ENCODE measurements at places on chromosomes 5 and 9.

DNA sequence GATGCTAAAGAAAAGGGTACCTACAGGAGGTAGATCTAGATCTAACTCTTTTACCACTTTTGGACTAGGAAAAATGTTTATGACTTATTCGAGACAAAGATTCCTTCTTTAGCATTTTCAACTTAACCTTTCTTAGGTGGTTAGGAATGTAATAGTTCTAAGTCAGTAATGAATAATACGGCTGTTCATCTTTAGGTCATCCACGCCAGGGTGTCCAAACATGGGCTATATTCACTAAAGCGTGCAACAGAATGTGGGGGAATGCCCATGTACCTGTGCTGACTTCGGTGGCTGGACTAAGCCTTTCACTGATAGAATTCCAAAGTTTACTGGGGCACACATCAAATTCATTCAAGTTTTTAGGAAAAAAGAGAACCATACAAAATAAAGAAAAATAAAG lies 164.7 kb downstream of the TSSK1B start:
- no peak for DNase-seq

GRCh38 chr5:136199408-136199807 lies 6.4 kb upstream of the SMIM32 start:
- DNase-seq = no peak

GRCh38 chr9:79817438-79818004 lies 245.8 kb downstream of the TLE4 start:
- DNase-seq = no peak

GRCh38 chr5:627840-628239 lies 15.7 kb downstream of the CEP72 start:
- DNase-seq = no peak

DNA sequence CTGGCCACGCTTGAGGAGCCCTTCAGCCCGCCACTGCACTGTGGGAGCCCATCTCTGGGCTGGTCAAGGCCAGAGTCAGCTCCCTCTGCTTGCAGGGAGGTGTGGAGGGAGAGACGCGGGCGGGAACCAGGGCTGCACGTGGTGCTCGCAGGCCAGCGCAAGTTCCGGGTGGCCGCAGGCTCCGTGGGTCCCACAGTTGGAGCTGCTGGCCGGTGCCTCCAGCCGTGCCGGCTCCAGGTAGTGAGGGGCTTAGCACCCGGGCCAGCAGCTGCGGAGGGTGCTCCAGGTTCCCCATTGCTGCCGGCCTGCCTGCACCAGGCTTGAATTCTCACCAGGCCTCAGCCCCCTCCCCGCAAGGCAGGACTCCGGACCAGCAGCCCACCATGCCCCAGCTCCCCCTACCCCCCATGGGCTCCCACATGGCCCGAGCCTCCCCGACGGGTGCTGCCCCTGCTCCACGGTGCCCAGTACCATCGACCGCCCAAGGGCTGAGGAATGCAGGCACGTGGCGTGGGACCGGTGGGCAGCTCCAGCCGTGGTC lies 192.8 kb upstream of the IZUMO3 start:
- DNase-seq = no peak

DNA sequence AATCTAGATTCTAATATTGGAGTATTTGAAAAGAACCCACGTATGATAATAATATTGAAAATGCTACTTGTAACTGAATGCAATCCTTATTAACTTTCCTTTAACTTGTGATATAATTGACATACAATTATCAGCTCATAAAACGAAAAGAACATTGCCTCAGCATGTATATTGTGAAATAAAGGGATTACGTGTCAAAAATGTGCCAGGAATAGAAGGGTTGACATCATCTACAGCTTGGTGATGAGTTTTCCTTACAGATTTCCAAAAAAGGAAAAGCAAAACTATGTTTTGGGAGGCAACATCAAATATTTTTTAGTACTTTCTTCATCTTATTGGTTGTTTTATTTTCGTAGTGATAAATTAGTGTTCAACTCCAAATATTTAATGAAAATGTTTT lies 266.0 kb upstream of the PTGER4 start:
- no peak for DNase-seq

- DNase-seq = no peak
Observed at GRCh38 chr5:167578977-167579692, 712.3 kb upstream of the WWC1 start.

DNA sequence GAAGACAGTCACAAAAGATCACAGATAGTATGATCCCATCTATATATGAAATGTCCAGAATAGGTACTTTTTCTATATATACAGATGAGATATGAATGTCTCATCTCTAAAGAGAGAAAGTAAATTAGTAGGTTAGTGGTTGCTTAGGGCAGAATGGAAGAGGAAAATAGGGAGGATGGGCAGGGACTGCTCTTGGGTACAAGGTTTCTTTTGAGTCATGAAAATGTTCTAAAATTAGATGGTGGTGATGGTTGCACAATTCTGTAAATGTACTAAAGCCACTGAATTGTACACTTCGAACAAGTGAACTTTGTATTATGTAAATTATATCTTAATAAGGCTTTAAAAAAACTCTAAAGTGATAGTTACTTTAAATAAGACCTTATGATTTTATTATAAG lies 59.6 kb upstream of the GRAMD2B start:
- no peak for DNase-seq

DNA sequence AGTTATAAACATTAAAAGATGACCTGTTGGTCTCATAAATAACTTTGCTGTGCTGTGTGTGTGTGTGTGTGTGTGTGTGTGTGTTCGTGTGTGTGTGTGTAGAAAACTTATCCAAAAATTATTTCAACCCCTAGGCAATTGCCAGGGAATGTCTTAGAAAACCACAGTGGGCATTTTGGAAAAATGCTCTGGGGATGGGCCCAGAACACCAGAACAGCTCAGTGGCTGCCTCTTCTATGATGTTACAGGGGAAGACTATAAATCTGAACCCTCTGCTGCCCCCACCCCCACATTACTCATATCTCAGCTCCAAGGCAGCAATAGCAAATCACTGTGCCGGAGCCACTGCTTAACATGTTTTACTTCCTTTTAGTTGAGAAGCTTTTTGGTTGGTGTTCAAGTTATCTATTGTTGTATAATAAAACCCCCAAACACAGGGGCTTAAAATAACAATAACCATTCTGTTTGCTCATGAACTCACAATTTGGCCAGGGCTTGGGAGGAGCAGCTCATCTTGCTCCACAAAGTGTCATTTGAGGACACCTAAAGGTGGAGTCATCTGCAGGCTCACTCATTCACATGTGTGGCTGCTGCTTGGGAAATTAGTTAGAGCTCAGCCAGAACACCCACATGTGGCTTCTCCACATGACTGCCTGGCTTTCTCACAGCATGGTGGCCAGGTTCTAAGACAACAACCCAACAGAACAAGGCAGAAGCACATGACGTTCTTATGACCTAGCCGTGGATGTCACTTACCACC lies 40.4 kb downstream of the ACTBL2 start:
- no peak for DNase-seq

DNA sequence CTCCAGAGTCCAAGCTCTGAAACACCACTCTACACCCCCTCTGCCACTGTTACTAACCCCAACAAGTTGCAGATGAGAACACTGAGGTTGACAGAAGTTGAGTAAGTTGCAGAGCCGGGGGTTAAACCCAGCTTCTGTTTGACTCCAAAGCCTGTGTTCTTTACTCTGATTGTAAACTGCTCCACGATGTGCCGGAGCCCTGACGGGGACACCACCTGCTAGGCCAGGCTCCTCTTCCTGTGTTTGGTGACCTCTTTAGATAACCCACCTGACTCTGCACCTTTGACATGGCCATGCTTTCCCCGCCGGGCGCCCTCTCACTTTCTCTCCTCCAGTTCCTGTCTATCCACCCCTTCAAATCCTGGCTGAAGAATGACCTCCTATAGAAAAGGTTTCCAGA lies 96.7 kb downstream of the PAX5 start:
- DNase-seq = no peak

DNA sequence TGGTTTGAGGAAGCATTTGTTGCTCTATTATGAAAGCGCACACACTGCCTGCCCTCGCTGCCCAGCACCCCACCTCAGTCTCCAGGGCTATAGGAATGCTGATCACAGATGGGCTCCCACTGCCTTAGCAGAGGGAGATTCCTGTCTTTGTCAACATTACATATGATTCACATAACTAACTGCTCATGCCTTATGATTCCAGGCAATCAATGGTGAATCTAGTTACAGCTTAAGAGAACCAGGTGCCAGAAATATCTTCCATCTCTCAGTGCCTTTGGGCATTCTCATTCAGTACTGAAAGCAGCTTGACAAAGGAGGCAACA lies 458.9 kb upstream of the C9orf72 start:
- DNase-seq = no peak
